ENCODE measurements at places on chromosomes 3 and 15.

DNA sequence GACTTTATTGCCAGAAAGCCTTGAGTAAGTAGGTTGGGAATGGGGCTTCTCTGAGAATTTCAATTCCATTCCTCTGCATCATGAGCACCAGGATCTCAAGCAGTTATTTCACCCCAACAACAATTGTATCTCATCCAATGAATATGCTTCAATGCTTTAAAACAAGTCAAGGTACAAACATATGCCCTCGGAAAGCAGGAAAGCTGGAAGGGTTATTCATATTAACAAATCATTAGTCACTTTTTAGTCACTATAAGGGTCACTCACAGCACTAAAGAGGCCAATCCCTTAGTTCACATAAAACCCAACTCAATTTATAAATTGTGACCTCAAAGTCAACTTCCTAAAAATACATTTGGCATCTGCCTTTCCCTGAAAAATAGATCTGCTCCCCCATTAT lies 16.2 kb downstream of the MB21D2 start:
- no peak overlapping the region for H3K4me3 ChIP-seq
- no peaks in the 10 kb centered on the region for H3K27me3 ChIP-seq
- H3K27ac ChIP-seq: no peak overlapping the region
- no peak for DNase-seq

- H3K4me3 ChIP-seq: no peak overlapping the region
- no peaks in the 10 kb centered on the region for H3K27me3 ChIP-seq
- H3K4me1 ChIP-seq: peaks cover 2% of the 10 kb centered on the region
- peaks cover 21% of the 10 kb centered on the region for H3K36me3 ChIP-seq
Measured at GRCh38 chr3:136703429-136703828, 48.7 kb downstream of the STAG1 start.

- no peak overlapping the region for H3K27ac ChIP-seq
- peaks cover 34% of the 10 kb centered on the region for H3K4me1 ChIP-seq
- DNase-seq: no peak
- peaks cover 18% of the 10 kb centered on the region for H3K36me3 ChIP-seq
- H3K4me3 ChIP-seq: no peak overlapping the region
- H3K27me3 ChIP-seq: no peaks in the 10 kb centered on the region
Measured at GRCh38 chr15:71220828-71221227, 105.6 kb downstream of the THSD4 start.

DNA sequence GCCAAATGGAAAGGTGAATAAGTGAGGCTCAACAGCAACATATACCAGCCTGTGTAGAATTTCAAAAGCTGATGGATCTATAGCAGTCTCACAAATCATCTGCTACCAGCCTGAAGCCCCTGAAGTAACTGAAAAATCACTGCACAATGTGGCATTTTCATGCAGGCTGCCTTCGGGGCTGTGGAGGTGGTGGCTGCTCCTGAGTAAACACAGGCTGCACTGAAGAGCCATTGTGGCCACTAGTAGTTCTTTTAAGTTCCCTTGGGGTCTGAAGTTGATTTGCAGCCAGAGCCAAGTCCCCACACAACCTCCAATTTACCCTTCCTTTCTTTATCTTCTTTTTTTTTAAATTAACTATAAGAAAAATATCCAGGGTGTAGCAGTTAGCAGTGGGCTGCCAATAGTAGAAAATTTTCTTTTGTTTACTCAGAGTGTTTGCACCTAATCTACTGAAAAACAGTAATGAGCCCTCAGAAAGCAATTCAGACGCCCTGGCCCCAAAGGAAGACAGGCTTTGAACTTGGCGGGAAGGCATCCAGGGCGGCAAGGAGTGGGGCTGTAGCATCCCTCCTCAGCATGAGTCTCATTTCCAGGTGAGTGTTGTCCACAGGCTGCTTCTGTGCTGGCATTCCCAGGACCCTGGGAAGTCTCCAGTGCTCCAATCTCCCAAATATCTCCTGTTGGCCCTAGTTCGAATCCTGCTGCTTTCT lies 13.3 kb upstream of the SUSD5 start:
- peaks cover 14% of the 10 kb centered on the region for H3K27me3 ChIP-seq
- no peak for DNase-seq
- no peaks in the 10 kb centered on the region for H3K4me1 ChIP-seq
- H3K36me3 ChIP-seq: no peaks in the 10 kb centered on the region
- no peak overlapping the region for H3K27ac ChIP-seq

Data from mesothelial cell of epicardium (in vitro differentiated cells).